Activated T-cell treated with anti-CD3 and anti-CD28 coated beads, Interleukin-2, amount 50 U/mL, for 72 hours (primary cell): ENCODE measurements at places on chromosomes 6 and 20. TPM values are rescaled to one million over a fixed set of nuclear protein-coding genes. Genes with fewer than 3 reads are reported as not detected.

DNA sequence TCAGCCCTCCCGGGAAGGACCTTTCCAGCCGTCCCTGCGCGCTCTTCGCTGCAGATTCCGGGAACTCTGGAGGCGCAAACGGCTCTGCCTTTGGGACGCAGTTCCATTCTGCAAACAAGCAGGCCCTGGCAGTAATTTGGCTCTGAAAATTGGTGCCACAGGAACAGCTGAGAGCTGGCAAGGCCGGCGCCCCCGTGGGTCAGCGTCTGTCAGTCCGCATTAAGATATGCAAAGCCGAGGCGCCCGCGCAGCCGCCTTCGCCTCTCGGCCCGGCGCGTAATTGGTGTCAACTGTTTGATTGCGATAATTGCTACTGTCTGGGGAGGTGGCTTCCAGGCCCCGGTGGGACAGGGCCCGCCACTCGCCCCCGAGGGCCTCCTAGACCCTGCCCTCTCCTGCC, 73.6 kb downstream of the NCR2 start:
- no peak for DNase-seq

DNA sequence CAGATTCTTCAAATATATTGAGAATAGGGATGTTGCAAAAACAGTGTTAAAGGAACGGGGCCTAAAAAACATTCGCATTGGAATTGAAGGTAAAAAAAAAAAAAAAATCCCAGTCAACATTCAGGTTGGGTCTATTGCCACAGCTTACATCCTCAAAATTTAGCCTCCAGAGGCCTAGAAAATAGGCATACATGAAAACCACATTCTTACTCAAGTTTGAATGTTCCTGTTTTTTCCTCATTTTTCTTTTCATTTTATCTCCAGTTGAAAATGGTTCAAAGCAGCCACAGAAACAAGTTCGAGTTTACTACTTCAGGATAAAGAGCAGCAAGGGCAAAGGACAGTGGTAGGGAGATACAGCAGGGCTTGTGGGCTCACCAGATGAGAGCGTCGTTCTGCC, 41.9 kb downstream of the KCTD20 start:
- DNase-seq = no peak

DNA sequence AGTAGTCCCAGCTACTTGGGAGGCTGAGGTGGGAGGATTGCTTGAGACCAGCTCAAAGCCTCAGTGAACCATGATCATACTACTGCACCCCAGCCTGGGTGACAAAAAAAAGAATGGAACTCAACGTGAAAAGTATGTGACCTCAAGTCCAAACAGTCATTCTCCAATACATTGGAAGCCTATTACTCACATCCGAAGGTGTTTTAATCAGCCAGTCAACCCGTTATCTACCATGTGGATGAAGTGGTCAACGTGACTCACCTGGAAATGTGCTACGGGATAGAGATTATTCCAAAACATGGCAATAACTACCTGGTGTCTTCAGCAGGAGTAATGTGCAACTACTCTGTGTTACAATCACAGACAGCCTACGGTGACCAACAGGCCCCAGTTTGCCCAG, 85.8 kb upstream of the TOP1 start:
- no peak for DNase-seq

The OR2B2 gene
- total RNA-seq = not detected

The IDH3B gene
- total RNA-seq = 127 TPM

DNA sequence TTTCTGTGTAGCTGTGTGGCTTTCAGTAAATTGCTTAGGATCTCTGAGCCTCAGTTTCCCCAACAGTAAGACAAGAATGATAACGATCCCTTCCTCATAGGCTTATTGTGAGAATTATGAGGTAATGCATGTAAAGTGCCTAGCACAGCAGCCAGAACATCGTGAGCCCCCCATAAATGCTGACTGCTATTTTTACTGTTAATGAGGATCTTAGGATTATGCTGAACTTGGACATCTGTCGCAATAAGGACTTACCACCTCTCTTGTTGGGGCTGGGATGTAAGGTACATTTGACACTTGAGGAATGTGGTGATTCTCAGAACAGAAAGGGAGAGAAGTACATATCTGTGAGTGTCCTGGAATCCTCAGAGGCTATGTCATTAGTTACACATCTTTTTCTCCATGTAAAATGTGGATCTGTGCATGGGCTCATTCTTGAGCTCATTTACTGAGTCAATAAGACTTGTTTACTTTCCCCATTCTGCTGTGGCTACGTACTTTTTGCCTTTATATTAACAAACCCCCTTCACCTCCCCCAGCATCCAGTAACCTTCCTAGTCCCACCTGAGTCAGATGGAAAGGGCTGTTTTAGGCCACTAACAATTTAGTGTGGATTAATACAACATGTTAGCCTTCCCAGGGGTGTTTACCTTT, 64.4 kb upstream of the PLEKHG1 start:
- no peak for DNase-seq

The DEFB132 gene
- not detected for total RNA-seq

The ADTRP gene
- total RNA-seq = 71.6 TPM

- no peak for DNase-seq
Observed at GRCh38 chr20:41229259-41229658, 88.3 kb downstream of the ZHX3 start.
